ENCODE measurements at places on chromosomes 7 and 10.

GRCh38 chr10:1198453-1199344 is 142.5 kb downstream of the WDR37 start:
- DNase-seq = no peak

GRCh38 chr10:132564690-132565089 is 27.1 kb downstream of the INPP5A start:
- no peak for DNase-seq

- DNase-seq = no peak
Measured at GRCh38 chr10:30813872-30814481, 184.4 kb upstream of the LYZL2 start.

DNA sequence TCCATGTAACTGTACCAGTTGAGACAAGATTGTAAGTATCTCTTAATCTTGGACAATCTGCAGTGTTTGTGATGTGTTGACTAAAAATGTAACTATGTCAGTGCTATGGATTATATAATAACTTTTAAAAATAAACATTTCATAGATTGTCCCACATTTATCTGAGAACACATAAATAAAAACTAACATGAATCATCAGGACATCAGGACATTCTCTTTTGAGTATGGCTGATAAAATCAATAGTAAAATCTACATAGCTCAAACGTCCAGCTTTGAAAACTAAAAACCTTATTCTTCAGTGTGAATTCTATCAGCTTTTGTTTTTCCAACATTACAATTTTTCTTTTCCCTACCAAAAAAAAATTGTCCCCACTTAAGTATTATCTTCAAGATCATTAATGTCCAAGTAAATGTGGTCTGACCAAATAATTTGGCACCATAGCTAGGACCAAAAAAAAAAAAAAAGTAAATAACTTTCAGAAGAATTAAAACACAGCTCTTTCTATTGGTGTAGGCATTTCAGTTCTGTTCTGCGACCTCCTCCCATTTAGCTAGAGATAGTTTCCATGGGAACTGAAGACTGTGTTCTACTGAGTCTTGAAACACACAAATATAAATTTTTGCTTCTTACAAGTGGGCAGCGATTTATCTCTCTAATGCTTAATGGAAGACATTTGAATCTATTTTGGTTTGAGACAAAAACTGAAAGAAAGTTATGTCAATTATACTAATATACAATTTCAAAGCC is 123.0 kb upstream of the SGCE start:
- DNase-seq = no peak

DNA sequence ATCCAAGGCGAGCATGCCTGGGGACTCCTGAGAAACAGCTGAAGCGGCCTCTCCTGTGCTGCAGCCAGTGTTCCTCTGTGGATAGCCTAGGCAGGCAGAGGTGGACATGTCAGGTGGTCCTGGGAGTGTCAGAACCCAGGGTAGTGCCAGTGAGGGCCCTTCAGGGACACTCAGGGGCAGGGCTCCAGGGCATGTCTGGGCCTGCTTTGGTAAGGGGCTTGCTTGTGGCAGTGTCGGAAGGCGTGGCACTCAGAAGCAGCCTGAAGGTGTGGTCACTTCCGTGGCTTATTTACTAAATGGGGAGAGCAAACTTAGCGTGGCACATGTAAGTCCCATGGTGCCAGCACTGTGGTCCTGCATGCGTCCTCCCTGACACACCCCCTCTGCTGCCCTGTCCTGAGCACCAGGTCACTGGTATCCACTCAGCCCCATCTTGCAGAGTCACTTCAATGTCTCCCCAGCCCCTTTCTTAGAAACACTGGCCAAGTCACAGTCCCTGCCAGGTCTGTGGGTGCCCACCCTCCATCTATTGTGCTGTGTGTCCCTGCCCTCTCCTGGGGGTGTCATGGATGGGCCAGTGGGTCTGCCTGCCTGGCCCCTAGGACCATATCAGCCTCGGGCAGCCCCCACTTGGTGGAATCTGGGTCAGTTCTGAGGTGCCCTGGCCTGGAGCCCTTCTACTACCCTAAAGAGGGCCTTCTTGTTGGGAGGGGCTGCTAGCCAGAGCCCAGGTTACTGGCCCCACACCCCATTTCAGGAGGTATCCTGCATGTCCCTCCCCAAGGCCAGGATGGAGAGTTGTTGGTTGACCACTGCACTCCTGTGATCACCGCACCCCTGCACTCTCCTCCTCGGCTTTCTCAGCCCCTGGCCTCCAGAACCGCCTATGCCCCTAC is 6.4 kb downstream of the ZMIZ2 start:
- DNase-seq = no peak
